ENCODE measurements at places on chromosomes 12 and 14. TPM values are rescaled to one million over a fixed set of nuclear protein-coding genes. Genes with fewer than 3 reads are reported as not detected.

GRCh38 chr12:70796989-70797388, 123.5 kb downstream of the PTPRR start:
- H3K4me1 ChIP-seq: no peaks in the 10 kb centered on the region
- no peak overlapping the region for H3K27ac ChIP-seq
- no peaks in the 10 kb centered on the region for H3K36me3 ChIP-seq
- no peak for DNase-seq
- H3K27me3 ChIP-seq: no peaks in the 10 kb centered on the region

Gene ASIC1
- 14.3 TPM for total RNA-seq

Gene PTGES3
- total RNA-seq: 91.6 TPM

Gene ZC2HC1C
- 9.0 TPM for total RNA-seq

DNA sequence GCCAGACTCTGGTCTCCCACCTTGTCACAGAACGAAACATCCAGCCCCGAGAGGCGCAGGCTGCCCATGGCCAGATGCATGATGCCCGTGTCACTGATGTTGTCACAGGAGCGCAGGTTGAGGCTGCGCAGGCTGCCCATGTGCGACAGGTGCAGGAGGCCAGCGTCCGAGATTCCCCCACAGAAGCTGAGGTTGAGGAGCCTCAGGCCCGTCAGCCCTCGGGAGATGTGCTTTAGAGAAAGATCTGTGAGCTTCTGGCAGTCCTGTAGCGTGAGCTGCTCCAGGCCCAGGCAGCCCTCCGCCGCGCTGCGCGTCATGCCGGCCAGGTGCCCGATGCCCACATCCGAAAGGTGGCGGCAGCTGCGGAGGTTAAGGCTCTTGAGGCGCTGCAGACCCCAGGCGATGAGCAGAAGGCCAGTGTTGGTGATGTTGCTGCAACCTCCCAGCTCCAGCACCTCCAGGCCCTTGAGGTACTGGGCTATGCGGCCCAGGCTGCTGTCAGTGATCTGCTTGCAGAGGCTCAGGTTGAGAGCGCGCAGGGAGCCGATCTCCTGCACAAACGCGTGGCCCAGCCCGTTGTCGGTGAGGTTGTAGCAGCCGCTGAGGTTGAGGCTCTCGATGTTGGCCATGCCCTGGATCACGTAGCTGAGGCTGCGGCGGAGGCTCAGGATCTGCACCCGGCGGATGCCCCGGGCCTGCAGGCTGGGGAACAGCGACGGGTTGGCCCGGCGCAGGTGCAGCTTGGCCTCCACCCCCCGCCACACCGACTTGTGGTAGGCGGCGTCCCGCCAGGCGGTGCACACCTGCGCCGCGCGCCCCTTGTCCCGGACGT, 991 bp downstream of the FBXL14 start:
- peak overlapping the region; percentile 51 for H3K4me3 ChIP-seq
- H3K36me3 ChIP-seq: peaks cover 13% of the 10 kb centered on the region
- no peaks in the 10 kb centered on the region for H3K27me3 ChIP-seq
- peak overlapping the region; percentile 89 for H3K27ac ChIP-seq
- no peak for DNase-seq
- H3K4me1 ChIP-seq: peaks cover 30% of the 10 kb centered on the region

DNA sequence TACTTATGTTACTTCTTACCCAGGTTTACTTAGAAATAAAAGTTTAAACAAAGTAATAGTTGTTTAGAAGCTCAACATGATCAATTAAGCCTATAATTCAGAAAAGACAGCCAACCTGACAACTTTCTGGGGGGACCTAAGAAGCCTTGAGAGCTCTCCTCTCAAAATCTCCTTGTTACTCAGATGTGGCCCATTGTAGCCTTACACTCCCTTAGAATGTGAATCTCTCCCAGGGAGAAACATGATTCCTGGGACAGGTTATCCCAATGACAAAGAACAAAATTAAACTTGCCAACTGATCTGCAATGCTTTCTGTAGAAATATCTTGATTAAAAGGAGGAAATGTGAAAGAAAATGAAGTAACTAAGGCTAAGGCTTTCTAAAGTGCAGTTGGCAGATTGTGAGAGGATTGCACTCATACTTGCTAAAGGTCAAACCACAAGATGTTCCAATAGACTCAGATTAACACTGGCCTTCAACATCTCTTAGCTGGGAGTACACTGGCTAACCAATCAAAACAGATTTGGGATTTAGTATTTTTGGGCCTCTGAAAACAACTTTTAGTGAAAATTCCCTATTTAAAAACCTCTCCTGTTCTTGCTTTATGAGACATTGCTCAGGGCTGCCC, 72.3 kb upstream of the TMX1 start:
- no peak for DNase-seq
- H3K27me3 ChIP-seq: no peaks in the 10 kb centered on the region
- H3K36me3 ChIP-seq: no peaks in the 10 kb centered on the region
- H3K4me3 ChIP-seq: no peak overlapping the region

Gene RNASE7
- not detected for total RNA-seq

- H3K4me1 ChIP-seq: no peaks in the 10 kb centered on the region
- H3K27ac ChIP-seq: no peak overlapping the region
Measured at GRCh38 chr12:1706632-1706980, 15.7 kb downstream of the ADIPOR2 start.

GRCh38 chr14:54922598-54922997, 20.0 kb upstream of the GCH1 start:
- no peaks in the 10 kb centered on the region for H3K27me3 ChIP-seq
- no peaks in the 10 kb centered on the region for H3K36me3 ChIP-seq
- H3K27ac ChIP-seq: no peak overlapping the region
- DNase-seq: no peak

DNA sequence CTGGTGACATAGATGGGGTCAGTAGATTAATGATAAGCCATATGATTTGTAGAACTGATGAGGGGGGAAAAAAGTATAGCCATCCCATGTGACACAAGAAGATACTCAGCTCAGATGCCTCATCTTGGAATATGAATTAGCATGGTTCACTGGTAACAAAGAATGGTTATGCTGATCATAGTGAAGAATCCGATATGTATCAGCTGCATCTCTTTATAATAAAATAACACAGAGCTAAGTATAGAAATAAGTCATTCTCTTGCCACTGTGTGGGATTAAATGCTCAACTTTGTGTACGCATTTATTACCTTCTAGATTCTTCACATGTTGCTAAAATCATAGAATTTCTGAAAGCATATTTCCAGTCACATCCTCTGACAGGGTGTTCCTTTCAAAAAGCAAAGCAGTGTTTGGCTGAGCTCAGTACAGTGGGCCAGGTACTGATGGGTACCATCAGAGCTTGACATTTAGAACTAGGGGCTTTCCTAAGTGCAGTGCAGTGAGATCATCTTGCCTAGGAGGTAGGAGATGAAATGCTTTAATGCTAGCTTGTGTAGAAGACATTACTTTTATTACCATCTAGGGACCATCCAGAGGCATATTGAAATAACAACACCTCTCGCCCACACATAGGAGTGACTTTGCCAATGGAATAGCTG, 256.2 kb downstream of the TMEM117 start:
- H3K4me1 ChIP-seq: no peaks in the 10 kb centered on the region
- H3K4me3 ChIP-seq: no peak overlapping the region
- no peak for DNase-seq

Gene SLC38A6
- 29.9 TPM for total RNA-seq

- DNase-seq: no peak
- H3K27ac ChIP-seq: no peak overlapping the region
- H3K4me1 ChIP-seq: peaks cover 5% of the 10 kb centered on the region
- H3K27me3 ChIP-seq: no peaks in the 10 kb centered on the region
- H3K36me3 ChIP-seq: no peaks in the 10 kb centered on the region
- H3K4me3 ChIP-seq: no peak overlapping the region
Measured at GRCh38 chr14:65107200-65107599, 4.9 kb upstream of the MAX start.

- H3K4me1 ChIP-seq: peaks cover 6% of the 10 kb centered on the region
- no peak overlapping the region for H3K4me3 ChIP-seq
- no peaks in the 10 kb centered on the region for H3K27me3 ChIP-seq
- peak; percentile 57 for DNase-seq
- H3K36me3 ChIP-seq: no peaks in the 10 kb centered on the region
- H3K27ac ChIP-seq: no peak overlapping the region
Measured at GRCh38 chr14:90599339-90599738, 202.5 kb downstream of the CALM1 start.

DNA sequence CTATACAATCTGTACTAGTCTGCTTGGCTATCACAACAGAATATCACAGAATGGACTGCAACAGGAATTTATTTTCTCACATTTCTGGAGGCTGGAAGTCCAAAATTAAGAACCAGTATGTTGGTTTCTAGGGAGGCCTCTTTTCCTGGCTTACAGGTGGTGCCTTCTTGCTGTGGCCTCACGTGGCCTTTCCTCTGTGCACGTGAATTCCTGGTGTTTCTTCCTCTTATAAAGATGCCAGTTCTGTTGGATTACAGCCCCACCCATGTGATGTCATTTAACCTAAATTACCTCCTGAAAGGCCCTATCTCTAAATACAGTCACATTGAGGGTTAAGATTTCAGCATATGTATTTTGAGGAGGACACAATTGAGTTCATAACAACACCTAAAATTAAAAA, 32.1 kb upstream of the C2CD5 start:
- no peaks in the 10 kb centered on the region for H3K36me3 ChIP-seq
- no peak for DNase-seq
- no peak overlapping the region for H3K4me3 ChIP-seq
- H3K27me3 ChIP-seq: no peaks in the 10 kb centered on the region
- no peaks in the 10 kb centered on the region for H3K4me1 ChIP-seq

DNA sequence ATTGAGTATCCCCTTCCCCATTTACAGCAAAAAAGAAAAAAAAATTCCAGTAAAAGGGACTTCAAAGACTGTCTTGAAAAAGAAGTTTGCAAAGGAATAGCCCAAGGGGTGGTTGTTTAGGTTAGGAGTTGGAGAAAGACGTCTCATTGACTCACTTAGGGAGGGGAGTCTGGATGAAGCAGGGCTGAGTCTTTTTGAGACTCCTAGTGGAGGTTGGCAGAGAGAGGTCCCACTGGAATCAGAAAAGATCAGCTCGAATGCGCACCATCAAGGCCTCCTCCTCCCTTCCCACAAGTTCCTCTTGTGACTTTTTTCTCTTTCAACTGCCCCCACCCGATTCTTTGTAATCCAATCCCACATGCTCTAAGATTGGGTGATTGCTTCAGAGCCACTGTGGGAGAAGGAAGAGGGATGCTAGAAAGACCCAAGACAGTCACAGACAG, 1.9 kb downstream of the ARHGEF40 start:
- peaks cover 44% of the 10 kb centered on the region for H3K36me3 ChIP-seq
- peak; percentile 52 for DNase-seq
- H3K4me1 ChIP-seq: peaks cover 60% of the 10 kb centered on the region

GRCh38 chr14:106094654-106095189, 568.3 kb downstream of the TMEM121 start:
- H3K27me3 ChIP-seq: no peaks in the 10 kb centered on the region
- no peaks in the 10 kb centered on the region for H3K36me3 ChIP-seq
- DNase-seq: no peak
- H3K27ac ChIP-seq: no peak overlapping the region
- no peaks in the 10 kb centered on the region for H3K4me1 ChIP-seq

- no peak overlapping the region for H3K4me3 ChIP-seq
- H3K4me1 ChIP-seq: peaks cover 4% of the 10 kb centered on the region
Measured at GRCh38 chr14:95440496-95440895, 76.0 kb downstream of the SYNE3 start.

Gene ANKRD33
- not detected for total RNA-seq

- H3K27ac ChIP-seq: no peak overlapping the region
- H3K36me3 ChIP-seq: peaks cover 17% of the 10 kb centered on the region
- H3K4me1 ChIP-seq: peaks cover 26% of the 10 kb centered on the region
- no peak for DNase-seq
Measured at GRCh38 chr14:92459030-92459949, 54.3 kb upstream of the RIN3 start.

DNA sequence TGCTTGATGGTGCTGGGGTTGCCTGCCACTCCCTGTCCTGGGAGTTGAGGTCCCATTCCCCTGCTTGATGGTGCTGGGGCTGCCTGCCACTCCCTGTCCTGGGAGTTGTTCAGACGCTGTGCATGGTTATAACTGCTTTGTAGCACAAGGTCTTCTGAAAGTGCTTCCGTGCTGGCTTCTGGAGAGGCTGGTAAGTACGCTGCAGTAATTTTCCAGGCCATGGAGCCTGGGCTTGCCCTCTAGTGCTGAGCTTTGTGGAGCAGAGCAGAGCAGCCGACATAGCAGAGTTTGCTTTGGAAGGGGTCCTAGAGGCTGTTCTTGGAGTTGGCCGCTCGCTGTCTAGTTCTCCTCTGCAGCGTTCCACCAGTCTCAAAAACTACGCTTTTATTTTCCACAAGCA, 6.3 kb downstream of the B4GALNT3 start:
- H3K4me3 ChIP-seq: no peak overlapping the region
- H3K27ac ChIP-seq: no peak overlapping the region
- H3K4me1 ChIP-seq: peaks cover 8% of the 10 kb centered on the region
- H3K36me3 ChIP-seq: no peaks in the 10 kb centered on the region
- no peak for DNase-seq

Gene TUBA1B
- 1,569 TPM for total RNA-seq

GRCh38 chr12:92290350-92290695, 144.7 kb upstream of the BTG1 start:
- peak overlapping the region; percentile 18 for H3K27ac ChIP-seq
- H3K36me3 ChIP-seq: no peaks in the 10 kb centered on the region
- no peak overlapping the region for H3K4me3 ChIP-seq

Gene KRT2
- total RNA-seq: 0.30 TPM

Measured in spinal cord (tissue), 10 donors.